CD8-positive, alpha-beta memory T cell (primary cell): ENCODE measurements at places on chromosomes 11 and 22.

DNA sequence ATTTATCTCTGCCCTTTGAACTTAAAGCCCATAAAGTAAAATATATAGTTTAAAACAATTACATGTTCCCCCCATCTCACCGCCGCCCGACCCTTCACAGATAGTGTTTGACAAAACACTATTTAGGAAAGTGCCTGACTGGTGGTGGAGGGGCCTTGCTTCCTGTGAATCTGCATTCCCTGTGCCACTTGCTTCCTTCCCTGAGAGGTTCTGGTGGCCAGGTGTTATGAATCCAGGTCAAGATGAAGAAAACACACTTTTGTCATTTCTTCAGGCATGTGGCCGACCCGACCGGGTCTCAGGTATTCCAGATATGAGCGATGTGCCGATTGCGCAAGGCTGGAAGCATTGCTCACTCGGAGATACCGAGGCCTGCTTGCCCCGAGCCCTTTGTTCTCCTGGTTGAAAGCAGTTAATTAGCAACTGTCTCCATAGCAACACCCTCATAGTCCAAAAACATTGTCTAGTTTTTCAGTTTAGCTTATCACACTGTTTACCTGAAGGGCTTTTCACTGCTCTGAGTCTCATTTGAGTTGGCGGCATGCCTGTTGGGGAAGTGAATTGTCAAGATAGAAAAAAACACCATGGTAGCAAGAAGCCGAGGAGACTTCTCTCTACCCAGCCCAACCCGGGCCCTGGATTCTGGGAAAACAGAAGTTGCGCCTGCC is 128.3 kb downstream of the TEAD1 start:
- DNase-seq: no peak

- no peak for DNase-seq
Observed at GRCh38 chr11:134853992-134854991, 442.2 kb upstream of the B3GAT1 start.

GRCh38 chr11:45890886-45891550 is 5.6 kb downstream of the MAPK8IP1 start:
- no peak for DNase-seq

GRCh38 chr11:47867823-47868222 is 19.7 kb upstream of the NUP160 start:
- no peak for DNase-seq
